Pancreas (tissue), 10 donors: ENCODE measurements at places on chromosomes 13 and 19.

DNA sequence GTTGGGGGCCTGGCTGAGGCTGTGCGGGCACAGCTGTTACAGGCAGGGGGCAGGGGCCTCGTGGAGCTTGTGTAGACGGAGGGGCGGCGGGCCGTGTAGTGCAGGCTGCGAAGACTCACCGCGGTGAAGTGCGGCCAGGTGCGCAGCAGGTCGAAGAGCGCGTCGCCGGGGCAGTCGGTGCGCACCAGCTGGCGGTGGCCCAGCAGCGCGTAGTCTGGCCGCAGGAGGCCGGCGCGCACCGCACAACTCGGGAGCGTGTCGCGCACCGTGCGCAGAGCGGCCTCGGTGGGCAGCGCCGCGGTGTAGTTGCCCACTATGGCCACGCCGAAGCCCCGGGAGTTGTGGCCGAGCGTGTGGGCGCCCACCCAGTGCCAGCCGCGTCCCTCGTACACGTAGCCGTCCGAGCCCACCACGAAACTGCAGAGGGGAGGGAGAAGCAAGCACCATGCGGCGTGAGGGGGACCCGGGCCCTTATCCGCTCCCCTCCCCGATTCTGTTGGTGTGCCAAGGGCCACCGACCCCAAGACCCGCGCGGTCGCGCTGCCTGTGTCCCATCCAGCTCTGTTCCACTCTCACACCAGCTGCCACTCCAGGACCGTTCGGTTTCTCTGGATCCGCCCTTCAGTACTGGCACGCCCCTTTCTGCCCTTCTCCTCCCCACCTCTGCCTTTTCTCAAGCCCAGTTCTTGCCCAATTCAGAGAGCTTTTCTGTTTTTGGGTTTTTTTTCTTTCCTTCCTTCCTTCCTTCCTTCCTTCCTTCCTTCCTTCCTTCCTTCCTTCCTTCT, 5.4 kb upstream of the RASAL3 start:
- no peak for DNase-seq

DNA sequence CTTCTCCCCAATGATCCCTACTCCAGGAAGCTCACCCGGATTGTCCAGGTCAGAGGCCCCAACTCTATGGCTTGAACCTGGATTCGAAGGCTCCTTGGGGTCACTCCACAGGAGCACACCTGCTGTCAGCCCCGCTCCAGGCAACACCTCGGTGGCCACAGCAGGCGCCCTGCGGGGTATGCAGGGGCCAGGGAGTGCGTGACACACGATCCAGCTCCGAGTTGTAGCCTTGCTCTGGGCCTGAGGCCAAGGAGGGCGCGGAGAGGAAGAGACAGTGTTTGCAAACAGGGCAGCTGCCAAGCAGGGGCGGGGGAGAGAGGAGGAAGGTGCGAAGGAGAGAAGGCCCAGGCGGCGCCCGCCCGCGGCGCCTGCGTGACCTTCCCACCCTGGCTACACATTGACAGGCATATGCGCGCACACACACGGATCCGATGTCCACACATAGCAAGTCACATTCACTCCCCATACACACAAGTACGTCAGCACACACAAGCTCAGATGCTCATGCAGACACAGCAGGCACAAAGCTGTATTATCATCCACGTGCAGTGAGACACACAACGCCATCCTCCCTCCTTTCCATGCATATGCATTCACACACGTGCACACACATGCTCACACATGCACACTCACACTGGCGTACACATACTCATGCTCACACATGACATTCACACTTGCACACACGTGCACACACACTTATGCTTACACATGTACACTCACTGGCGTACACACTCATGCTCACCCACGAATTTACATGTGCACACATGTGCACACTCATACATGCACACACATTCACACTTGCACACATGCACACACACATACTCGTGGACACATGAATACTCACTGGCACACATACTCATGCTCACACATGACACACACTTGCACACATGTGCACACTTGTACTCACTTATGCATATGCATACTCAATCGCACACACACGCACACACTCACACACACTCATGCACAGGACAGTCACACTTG, 10.4 kb downstream of the SBK2 start:
- DNase-seq = peak; percentile 66

GRCh38 chr13:26989261-26989956, 182.2 kb downstream of the USP12 start:
- DNase-seq = no peak

GRCh38 chr13:49443704-49444523, at the start of the genes CAB39L and SETDB2:
Gene CAB39L, minus strand, starts transcription at chr13:49444064. Its CDS starts 61,154 bp downstream, at chr13:49382910.
Gene SETDB2, plus strand, starts transcription at chr13:49444274. Its CDS starts 7,620 bp downstream, at chr13:49451894.
- DNase-seq = peak; percentile 98

- no peak for DNase-seq
Measured at GRCh38 chr19:756236-756635, 5.3 kb downstream of the MISP start.

- no peak for DNase-seq
Measured at GRCh38 chr19:2665103-2665502, 37.4 kb downstream of the GNG7 start.

DNA sequence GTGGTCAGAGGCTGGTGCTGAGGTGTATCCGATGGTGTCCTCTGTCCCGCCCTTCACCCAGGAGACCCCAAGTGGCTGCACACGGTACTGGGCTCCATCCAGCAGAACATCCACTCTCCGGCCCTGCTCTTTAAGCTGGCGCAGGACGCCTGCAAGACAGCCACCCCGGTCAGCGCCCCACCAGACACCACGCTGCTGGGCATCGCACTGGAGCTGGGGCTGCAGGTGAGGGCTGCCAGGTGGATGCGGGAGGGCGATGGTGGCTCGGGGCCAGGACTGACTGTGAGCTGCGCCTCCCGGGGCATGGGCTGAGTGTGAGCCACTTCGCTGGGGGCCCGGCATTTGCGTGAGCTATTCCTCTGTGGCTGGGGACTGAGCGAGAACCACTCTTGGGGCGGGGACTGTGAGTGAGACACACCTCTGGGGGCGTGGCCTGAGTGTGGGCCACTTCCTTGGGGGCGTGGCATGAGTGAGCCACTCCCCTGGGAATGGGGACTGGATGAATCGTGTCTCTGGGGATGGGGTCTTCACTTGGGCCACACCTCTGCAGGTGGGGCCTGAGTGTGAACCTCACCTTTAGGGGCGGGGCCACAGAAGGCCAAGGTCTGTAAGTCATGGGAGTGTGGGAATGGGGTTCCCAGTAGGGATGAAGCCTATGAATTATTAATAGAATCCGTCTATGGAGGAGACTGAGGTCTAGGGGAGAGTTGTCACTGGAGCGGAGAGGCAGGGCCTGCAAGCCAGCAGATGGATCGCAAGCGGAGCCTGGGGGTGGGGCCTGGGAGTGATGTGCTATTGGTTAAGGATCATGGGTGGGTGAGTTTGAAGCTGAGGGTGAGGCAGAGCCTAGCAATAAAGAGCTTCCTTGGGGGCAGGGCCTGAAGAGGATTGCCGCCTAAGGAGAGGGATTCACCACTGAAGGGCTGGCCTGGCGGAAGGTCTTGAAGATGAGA, 30.5 kb downstream of the ZSWIM4 start:
- no peak for DNase-seq

DNA sequence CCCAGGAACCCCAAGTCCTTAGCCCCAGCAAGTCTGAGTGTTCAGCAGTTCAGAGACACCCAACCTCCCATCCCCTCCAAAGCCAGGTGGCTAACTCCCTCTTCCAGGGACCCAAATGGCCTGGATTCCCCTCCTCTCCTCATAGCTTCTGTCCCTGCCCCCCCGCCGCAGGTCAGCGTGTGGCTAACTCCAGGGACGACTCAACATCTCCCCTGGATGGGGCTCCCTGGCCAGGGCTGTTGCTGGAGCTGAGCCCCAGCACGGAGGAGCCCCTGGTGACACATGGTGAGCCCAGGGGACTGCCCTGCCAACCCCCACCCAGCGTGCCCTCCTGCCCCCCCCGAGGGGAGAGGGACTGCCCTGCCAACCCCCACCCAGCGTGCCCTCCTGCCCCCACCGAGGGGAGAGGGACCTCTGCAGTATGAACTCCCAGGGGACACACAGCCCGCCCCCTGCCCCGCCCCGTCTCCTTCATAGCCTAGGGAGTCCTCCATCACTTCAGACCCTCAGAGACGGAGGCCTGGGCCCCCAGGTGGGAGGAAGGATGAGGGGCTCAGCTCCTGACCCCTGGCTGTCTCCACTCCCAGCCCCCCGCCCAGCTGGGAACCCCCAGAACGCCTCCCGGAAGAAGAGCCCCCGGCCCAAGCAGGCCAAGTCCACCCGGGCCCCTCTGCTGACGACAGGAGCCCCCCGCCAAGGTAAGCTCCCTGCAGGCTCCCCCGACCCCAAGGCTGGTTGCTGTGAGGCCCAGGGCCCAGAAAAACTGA, 1.7 kb downstream of the SSC5D start:
- DNase-seq = no peak

- DNase-seq = no peak
Measured at GRCh38 chr13:30097701-30098100, 209.7 kb downstream of the KATNAL1 start.
